Activated CD8-positive, alpha-beta T cell treated with anti-CD3 and anti-CD28 coated beads, Interleukin-2, amount 10 ng/mL, durations not matched to agents 7 days and 5 days (primary cell): ENCODE measurements at places on chromosomes 1 and 21.

DNA sequence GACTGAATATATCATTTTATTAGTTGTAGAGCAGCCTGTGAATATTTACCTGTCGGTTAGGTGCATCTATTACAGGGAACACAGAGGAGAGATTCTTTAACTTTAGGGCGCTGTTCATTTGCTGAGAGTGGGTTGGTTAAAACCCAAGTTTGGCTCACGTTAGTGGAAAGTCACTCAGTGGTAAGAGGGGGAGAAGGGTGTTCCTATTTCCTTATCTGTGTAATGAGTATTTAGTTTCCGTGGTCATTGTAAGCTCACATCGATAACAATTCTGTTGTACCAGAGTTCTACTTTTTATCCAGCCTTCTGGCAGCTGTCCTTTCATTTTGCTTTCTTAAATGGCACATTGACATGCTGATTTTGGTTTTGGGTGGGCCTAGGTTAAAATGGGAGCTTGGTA is 773.2 kb upstream of the ADAMTS5 start:
- DNase-seq: no peak

DNA sequence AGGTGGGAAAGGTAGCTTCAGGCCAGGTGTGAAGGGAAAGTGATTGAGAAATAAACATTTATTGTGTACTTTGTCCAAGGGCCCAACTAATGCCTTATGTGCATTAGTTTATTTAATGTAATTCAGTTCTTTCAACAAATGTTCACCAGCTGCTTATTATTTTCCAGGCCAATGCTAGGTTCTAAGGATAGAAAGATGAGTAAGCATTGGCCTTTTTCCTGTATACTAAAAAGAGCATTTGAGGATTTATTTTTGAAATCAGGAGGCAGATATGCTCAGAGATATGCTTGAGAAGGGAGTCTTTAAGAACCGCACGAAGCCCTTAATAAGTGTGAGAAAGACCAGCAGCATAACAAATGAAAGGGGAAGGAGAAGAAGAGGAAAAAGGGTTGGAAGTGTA is 32.0 kb downstream of the CLCA1 start:
- no peak for DNase-seq

- DNase-seq: no peak
These were observed 2.2 kb upstream of the PRDM16 start for GRCh38 chr1:3066826-3067225.

- DNase-seq: no peak
These were observed 747.9 kb upstream of the NCAM2 start for GRCh38 chr21:20250337-20250736.

DNA sequence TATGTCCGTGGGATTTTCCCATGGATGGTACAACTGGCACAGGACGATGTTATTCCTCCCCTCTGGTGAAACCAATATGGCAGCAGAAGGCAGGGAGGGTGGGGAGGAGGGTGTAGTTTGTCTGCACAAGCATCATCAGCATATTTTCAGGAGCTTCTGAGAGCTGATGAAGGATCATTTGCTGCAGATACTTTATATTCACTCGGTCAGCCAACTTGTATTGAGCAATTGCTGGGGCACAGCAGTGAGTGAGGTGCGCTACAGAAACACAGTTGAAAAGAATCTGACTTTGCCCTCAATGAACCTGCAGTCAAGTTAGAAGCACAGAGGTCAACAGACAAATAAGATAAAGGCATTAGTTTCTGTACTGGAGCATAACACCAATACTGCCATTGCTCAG is 13.0 kb downstream of the PKP1 start:
- DNase-seq: no peak

- DNase-seq: no peak
These were observed 117.4 kb upstream of the PAXBP1 start for GRCh38 chr21:32888971-32889370.

DNA sequence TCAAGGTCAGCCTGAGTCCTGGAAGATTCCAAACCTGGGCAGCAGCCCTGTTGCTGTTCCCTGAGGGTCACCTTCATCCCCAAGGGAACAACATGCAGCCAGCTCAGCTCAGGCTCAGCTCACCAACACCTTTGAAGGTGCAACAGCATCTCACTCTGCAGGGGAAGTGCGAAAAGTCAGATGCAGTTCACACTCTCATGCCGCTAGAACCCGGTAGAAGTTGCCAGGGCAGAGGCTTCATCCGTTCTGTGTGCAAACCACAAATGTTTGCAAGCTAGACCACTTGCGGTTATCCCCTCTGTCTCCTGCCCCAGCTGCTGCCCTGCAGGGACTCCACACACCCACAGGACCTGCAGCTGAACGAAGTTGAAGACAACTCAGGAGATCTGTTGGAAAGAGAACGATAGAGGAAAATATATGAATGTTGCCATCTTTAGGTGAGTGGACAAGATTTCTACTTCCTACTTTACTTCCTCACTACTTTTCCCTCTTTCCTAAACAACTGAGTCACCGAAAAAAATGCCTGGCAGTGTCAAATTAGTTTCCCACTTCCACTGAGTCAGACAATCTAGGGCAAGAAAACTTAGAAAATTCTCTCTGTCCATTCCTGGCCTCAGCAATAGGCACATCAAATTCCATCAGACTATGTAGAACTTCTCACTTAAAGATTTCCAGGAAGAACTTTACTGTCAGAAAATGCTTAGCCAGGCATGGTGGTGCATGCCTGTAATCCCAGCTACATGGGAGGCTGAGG is 1.8 kb upstream of the FCRL6 start:
- peak; percentile 65 for DNase-seq

DNA sequence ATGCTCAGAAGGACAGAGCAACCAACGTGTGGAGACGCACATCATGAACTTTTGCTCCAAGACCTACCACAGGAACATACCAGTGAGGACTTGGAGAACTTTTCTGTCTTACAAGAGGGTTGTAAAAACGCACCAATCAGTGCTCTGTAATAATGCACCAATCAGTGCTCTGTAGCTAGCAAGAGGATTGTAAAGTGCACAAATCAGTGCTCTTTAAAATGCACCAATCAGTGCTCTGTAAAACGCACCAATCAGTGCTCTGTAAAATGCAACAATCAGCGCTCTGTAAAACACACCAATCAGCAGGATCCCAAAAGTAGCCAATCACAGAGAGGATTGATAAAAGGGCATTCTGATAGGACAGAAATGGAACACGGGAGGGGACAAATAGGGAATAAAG is 40.4 kb upstream of the SPAG17 start:
- DNase-seq: no peak

- DNase-seq: no peak
These were observed 368.5 kb upstream of the DPYD start for GRCh38 chr1:98289311-98289710.

- DNase-seq: no peak
These were observed 294.4 kb downstream of the SDCCAG8 start for GRCh38 chr1:243550276-243550675.

GRCh38 chr1:223878598-223879325 is 33.0 kb upstream of the TP53BP2 start:
- DNase-seq: no peak

GRCh38 chr1:210700083-210700482 is 371.4 kb downstream of the HHAT start:
- DNase-seq: no peak

DNA sequence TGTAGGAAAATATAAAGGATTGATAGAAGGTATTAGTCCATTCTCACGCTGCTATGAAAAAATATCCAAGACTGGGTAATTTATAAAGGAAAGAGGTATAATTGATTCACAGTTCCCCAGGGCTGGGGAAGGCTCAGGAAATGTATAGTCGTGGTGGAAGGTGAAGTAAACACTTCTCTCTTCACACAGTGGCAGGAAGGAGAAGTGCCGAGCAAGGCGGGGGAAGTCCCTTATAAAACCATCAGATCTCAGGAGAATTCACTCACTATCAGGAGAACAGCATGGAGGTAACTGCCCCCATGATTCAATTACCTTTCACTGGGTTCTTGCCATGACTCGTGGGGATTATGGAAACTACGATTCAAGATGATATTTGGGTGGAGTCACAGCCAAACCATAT is 1806.0 kb downstream of the MRPL39 start:
- DNase-seq: no peak

DNA sequence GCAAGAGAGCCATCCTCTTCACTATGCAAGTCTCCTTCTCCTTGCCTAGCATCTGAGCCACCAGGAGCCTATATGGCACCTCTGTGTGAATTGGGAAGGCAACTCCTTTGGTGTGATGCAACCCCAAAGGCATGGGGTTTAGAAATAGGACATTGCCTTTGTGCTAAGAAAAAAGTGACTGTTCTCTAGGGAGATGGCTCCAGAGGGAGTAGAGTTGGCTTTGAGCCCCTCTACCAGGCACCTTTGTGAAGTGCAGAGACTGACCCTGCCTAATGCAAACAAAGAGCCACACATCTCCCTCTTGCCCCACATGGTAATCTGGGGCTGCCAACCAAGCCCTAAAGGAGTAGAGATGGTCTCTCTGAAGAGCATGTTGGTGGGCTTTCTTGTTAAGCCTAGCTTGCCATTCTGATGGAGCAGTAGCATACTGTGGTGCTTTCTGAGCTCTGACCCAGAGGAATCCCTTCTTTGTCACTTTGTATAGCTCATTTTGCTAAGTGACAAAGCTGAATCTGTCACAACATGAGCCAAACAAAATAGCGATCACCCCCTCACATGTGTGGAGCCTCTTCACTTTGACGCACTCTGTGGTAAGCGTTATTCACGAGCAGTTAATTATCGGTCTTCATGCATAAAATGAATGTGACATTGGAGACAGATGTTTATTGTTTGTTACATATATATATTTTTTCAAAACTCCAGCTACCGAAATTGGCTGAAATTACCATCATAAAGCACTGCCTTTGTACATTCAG is 74.4 kb downstream of the RWDD3 start:
- DNase-seq: no peak

GRCh38 chr21:41933313-41934079 is 20.3 kb downstream of the C2CD2 start:
- no peak for DNase-seq

- no peak for DNase-seq
These were observed 10.3 kb upstream of the NBPF11 start for GRCh38 chr1:148162363-148162762.

DNA sequence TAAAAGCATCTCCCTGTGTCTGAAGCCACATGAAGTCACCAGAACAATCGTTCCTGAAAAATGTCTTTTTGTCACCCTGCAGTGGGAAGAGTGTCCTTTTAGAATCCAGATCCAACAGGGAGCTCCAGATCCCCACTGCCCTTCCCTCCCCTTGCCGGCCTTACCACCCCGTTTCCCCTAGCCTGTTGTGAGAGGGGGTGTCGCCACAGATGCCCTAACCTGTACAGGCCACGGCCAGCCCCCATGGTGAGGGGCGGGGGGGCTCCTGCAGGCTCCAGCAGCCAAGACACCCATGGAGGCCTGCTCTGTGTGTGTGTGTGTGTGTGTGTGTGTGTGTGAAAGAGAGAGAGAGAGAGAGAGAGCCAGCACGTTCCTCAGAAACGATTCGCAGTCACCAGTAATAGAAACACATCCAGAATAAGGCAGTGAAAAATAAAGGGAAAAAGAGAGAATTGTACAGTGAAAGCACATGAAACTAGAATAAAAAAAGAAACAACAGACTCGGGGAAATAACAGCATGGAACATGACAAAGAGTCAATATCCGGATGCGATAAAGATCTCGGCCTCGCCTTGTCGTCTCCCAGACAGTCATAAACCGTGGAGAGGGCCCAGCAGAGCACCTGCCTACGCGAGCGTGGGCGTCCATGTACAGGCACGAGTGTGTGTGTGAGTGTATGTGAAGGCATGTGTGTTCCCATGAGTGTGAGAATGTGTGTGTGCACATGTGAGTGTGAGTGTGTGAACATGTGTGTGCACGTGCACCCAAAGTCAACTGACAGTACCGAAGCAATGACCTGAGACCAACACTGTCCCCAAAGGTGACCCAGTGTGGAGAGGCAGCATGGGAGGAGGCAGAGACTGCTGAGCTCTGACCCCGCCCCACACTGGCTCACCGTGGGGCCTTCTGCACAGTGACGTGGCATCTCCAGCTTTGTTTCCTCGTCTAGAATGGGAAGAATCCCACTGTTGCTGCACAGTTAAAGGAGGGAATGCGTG is 303.8 kb downstream of the NPHP4 start:
- DNase-seq: no peak

DNA sequence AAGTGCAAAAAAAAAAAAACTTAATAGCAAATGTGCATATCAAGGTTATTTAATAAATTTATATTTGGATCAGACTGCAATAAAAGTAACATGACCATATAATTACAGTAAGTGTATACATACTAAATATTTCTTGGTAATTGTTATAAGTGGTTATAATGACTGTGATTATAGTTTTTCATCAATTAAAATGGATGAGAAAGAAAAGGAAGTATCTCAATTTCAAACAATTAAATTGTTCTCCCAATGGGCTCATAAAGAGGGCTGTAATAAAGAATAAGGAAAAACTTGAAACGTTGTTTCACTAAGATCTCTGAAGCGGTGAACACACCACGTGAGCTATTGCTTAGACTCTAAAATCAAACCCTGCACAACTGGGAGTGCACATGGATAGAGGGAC is 104.1 kb downstream of the CDC42BPA start:
- DNase-seq: no peak

DNA sequence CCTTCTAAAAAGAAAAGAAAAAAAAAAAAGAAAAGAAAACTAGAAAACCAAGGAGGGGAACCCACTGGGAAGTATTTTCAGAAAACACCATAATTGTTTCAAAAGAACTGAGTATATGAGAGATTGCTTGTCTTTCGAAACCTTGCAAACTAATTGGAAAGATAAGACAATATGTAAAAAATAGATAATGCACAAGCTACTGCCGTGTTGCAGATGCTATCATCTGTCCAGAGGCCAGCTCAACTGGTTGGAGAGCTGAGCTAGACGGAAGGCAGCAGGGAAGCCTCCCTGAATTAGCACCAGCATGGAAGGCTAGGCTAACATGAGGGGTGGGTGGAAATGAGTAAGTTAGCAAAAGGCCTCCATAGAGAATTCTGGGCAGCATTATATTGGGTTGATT is 16.2 kb upstream of the CACHD1 start:
- no peak for DNase-seq

GRCh38 chr21:25515484-25516405 is 91.5 kb downstream of the MRPL39 start:
- DNase-seq: no peak

GRCh38 chr1:46113948-46114347 is 18.5 kb downstream of the PIK3R3 start:
- DNase-seq: no peak

- no peak for DNase-seq
These were observed 496.5 kb upstream of the ADGRL2 start for GRCh38 chr1:81304187-81304586.

GRCh38 chr21:34648739-34649297 is 20.0 kb upstream of the CLIC6 start:
- DNase-seq: no peak

GRCh38 chr1:192086644-192087043 is 71.6 kb upstream of the RGS18 start:
- no peak for DNase-seq

- no peak for DNase-seq
These were observed 138.3 kb upstream of the ZBTB40 start for GRCh38 chr1:22313321-22313720.

DNA sequence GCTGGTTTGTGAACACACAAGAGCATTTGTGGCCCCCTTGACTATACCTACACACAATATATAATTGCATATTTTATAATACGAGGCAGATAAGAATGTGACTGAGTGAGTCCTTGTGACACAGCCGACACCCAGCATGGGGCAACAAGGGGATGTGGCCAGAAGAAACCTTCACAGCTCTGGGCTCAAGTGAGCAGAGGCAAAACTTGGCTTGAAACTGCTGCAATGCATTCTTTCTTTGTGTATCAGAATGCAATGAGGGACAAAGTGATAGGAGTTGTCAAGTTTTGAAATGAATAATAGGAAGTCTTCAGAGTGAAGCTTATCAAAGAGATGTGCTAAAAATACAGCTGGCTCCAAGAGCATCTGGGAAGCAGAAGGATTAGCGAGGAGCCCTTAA is 124.0 kb upstream of the C8B start:
- DNase-seq: no peak

GRCh38 chr1:214281720-214282629 is 1.0 kb downstream of the SMYD2 start:
- no peak for DNase-seq
